ENCODE measurements at places on chromosomes 5 and 9.

- DNase-seq = no peak
Observed at GRCh38 chr5:178213003-178213461, 8.7 kb downstream of the HNRNPAB start.

DNA sequence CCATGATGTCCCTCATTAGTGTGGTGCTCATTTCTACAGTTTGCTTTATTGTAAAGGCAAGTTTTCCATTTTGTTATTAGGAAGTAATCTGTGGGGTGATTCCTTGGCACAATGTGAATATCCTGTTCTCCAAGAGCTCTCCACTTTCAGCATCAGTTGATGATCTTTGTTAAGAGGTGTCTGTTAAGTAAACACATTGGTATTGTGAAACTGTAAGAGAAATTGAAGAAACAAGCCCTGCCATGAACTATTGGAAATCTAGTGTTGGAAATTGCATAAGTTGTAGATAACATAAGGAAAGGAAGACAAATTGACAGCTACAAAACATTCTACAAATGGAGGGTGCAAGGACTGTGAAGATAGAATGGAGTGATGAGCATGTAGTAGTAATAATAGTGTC lies 17.2 kb downstream of the RNF14 start:
- no peak for DNase-seq

DNA sequence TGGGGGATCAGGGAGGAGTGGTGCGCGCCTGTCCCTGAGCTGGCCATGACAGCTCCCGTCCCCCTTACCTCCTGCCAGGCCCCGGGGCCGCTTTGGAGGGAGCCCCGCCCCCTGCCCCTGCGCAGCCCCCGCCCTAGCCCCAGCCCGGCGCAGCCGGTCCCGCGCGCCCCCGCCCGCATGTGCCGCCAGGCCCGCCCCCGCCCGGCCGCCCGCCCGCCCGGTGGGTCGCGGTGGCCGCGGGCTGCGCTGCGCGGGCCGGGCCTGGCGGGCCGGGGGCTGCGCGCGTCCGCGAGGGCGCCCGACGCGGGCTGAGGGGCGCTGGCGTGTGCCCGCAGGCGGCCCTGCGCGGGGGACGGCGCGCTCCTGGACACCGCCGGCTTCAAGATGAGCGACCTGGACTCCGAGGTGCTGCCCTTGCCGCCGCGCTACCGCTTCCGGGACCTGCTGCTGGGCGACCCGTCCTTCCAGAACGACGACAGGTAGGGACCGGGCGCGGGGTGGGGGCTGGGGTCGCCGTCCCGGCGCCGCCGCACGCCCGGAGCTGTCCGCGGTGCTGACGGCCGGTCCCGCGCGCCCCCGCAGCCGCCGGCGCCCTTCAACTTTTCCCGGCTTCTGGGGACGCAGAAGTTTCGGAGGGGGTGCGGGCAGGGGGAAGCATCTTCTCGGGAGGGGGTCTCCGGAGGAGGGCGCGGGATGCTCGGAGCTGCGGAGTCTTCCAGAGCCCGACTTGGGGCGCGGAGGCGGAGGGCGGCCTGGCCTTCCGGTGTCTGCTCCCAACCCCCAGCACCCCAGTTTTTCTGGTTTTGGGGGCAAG lies 12.5 kb downstream of the KCNT1 start:
- no peak for DNase-seq

GRCh38 chr5:66144834-66145390 lies 812 bp downstream of the SREK1 start:
- no peak for DNase-seq

DNA sequence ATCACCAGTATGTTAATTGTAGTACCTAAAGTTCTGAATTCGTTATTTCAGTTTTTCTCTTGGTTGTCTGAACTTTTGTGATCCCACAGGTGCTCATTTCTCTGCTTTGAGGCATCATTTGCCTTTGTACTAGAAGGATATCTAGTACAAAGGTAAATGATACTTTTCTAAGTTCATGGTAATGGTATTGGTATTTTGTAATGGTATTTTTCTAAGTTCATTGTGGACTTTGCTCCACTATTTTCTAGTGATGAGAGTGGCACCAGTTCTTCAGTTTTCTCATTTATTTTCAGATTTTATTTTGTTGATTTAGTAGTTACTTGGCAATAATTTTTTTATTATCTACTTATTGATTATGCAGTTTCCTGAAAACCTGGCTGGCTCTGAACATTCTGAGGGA lies 42.0 kb downstream of the RAB24 start:
- DNase-seq = no peak

GRCh38 chr5:109483395-109483971 lies 73.7 kb upstream of the PJA2 start:
- DNase-seq = no peak

GRCh38 chr5:63125392-63125791 lies 546.8 kb downstream of the LRRC70 start:
- no peak for DNase-seq

DNA sequence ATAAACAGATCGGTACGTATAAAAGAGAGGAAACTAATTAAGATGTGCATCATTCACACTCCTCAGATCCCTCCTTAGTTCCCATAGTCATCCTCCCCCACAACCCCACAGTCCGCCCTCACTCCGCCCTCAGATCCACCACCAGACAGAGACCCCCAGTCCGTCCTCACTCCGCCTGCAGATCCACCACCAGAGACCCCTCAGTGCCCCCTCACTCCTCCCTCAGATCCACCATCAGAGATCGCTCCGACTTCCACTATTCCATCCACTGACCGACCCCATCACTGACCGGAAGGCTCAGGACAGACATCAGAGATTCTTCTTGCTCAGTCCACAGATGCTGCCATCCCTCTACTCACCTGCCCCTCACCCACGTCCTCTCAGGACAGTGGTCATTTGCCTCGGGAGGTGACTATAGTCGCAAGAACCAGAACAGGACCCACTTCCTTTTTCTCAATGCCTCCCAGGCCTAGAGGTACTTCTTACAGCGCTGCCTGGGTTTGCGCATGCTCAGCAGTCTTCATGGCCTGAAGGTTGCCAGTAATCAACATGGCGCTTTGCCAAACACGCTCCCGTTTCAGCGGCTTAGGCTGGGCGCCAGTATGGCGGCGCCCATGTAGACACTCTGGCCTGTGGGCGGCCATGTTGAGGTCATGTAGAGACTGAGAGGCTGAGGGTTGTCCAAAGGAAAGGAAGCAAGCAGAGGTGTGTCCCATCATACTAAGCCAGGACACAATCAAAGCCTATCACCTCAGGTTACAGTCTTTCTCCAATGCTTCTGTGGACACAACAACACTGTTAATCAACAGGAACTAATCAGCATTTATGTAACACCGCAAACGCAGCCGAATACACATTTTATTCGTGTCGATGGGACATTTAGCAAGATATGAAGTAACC lies at the start of gene ZNF484:
TSS of gene ZNF484 (minus strand) at position 508 of the 900 bp plus-strand sequence. CDS start 3,009 bp downstream, outside the sequence.
- DNase-seq = peak; percentile 98

DNA sequence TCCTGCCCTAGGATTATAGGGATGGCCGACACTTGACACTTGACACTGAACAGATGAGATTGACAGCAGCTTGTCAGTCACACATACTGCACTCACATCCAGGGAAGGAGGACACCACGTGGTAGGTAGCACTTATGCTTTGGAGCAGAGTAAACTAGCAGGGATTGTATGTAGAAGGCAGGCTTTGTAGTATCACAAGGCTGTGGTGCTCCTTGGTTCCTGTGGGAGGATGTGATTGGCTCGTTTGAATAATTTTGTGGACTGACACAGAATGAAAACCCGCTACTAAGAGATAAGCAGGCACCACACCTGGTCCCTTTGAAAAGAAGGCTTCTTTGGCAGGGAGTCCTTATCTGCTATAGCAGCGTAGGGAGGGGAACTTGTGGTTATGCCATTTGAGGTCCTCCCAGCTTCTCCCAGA lies 63.6 kb upstream of the IL12B start:
- DNase-seq = no peak

DNA sequence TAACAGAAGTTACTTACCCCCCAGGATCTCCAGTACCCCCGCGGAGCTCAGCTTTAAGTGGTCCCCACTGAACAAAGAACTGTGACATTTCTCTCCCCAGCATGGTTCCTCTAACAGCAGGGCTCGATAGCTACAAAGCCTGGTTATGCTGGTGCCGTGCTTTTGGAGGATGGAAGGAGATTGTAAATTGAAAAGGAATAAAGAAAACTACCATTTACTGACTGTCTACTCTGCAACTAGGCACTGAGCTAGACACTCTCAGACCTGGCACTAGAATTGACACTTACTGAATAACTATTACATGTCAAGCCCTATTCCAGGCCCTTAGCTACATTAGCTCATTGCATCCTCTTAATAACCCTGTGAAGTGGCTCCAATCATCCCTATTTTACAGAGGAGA lies 145.3 kb downstream of the TTLL11 start:
- no peak for DNase-seq

DNA sequence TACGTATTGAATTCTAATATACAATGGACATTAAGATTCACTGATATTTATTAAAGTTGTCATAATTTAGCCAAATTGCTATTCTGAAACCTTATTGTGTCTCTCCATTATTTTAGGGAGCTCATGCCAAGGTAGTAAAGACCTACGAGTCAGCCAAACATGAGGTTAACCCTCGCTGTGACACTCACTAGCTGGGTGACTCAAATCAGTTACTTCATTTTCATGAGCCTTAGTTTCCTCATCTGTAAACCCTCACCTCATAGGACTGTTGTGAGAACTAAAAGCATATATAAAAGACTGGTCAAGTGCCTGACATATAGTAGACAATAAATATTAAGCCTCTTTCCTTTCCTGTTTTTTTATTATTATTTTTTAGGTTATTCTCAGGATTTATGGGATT lies 44.0 kb upstream of the PCA3 start:
- DNase-seq = no peak

DNA sequence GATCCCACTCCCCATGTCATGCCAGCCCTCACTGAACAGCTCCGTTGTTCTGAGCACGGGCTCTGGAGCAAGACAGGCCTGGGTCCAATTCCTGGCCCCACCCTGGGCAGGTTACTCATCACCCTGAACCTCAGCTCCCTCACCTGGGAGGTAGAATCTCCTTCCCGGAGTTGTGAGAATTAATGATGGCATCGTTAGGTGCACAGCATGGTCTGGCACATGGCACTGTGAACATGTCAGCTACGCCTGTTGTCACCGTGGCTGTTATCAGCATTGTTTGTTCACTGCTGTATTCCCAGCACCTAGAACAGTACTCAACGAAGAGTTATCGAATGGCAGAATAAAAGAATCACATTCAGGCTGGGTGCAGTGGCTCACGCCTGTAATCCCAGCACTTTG lies 43.0 kb downstream of the LRSAM1 start:
- DNase-seq = peak; percentile 33

Measured in epithelial cell of esophagus (primary cell).